H7 (cell line): ENCODE measurements at places on chromosomes 1 and 21.
A peak's percentile ranks its signal among the peaks of the same experiment; 100 is the strongest.

DNA sequence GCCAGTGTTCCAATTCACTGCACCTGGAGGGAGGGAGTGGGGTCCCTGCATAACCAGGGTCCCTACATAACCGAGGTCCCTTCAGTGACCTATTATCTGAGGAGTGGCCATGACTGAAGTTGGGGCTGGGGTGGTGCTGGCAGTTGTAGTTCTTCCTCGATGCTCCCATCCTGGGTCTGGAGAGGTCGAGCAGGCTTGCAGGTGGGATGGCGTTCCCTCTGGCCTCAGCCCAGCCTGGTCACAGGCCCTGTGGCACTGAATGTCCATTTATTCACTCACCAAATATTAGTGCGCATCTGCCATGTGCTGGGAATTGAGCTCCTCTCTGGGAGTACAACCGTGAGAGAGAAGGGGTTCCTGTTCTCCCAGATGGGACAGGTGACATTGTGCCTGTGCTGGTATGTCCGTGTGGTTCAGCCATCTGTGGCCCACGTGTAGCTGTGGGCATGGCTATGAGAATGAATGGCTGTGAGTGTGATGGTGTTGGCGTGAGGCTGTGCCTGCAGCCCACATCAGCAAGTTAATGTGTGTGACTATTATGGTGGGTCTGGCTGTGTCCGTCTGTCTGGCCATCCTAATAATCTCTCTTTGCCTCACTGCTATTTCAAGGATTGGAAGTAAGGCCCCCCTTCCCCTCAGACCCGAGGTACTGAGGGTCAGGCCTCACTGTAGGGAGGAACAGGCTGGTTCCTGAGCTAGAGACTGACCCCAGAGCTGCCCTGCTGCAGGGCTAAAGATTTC is 3.9 kb upstream of the SLC6A9 start:
- no peak for DNase-seq

- peak; percentile 97 for DNase-seq
Observed at GRCh38 chr1:24705260-24706073, 39.8 kb upstream of the CLIC4 start.

GRCh38 chr1:179352236-179352635 is 13.5 kb upstream of the AXDND1 start:
- no peak for DNase-seq

GRCh38 chr1:168687816-168688215 is 41.2 kb downstream of the DPT start:
- DNase-seq: peak; percentile 31

- no peak for DNase-seq
Observed at GRCh38 chr1:235004276-235004675, 124.4 kb downstream of the TOMM20 start.

DNA sequence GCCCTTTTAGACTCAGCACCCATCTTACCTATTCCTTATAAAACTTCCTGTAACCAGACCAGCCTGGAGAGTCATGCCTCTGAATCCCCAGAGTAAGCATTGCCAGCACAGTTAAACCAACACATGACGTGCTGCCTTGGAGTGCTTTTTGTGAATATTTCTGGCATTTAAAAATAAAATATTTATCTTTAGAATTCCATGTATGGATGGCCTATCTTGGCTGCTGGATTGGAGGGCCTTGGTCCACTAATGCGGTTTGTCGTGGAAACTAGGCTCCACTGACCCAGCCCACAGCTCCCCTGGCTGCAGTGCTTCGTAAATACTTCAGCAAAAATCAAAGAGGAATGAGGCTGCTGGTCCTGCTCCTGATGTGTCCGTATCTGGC is 17.5 kb downstream of the MTARC1 start:
- no peak for DNase-seq

- no peak for DNase-seq
Observed at GRCh38 chr21:40556442-40556968, 290.5 kb downstream of the DSCAM start.

DNA sequence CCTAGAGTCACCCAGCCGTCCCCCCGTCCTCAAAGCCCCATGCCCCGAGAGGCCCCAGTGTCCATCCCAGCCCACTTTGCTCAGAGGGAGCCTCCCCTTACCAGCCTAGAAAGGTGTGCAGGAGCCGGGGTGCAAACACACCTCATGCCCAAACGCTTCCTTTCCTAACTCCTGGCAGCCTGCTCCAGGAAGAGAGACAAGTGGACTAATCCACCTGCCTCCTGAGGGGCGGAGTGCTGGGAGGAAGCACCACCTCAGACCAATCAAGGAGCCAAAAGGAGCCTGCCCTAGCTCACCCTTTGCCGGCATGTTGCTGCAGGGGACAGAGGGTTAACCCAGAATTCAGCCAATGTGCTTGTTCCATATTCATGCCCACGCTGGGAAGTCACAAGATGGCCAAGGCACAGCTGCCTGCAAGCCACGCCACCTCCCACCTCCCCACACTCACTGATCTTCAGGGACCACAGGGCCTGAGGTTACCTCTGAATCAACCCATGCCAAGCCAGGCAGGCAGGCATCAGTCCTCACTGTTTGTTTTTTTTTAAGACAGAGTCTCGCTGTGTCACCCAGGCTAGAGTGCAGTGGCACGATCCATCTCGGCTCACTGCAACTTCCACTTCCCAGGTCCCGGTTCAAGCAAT is 27.8 kb downstream of the PLEKHA6 start:
- no peak for DNase-seq

DNA sequence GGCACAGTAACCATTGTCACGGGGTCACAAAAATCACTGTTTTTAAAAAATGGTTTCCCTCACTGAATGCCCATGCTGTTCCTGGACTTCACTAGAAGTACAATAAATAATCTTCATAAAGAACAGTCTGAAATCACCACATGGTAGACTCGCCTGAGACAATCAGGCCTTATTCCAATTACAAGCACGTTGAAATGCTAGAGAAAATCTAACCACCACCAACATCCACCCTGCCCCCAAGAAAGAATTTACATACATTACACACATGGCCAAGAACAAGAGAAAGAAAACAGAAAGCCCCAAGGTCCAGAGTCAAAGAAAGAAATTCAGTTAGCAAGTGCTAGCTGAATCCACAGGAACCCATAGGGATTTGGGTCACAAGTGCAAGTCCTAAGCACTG is 107.0 kb upstream of the ERG start:
- no peak for DNase-seq

GRCh38 chr1:184792450-184792969 is 37.9 kb upstream of the EDEM3 start:
- DNase-seq: no peak

GRCh38 chr1:106276871-106277270 is 779.6 kb upstream of the PRMT6 start:
- no peak for DNase-seq

DNA sequence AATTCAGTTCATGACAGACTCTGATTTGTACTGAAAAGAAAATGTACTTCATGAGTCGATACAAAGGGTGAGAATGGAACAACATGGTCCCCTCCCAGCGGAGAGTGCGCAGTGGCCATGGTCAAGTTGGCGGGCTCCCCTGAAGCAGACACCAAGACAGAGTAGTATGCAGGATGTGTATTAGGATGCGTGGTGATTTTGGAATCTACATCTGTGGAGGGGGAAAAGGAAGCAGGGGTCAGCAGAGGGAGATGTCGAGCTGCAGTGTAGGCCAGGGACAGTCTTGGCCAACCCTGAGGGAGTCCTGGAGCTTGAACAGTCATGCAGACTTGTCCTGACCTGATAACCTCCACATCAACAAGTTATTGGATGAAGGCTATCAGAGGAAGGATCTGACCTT is 481.0 kb downstream of the OMA1 start:
- peak; percentile 55 for DNase-seq
